ENCODE measurements at places on chromosomes 13 and 19. TPM values are rescaled to one million over a fixed set of nuclear protein-coding genes. Genes with fewer than 3 reads are reported as not detected.

The ACP5 gene
- not detected for total RNA-seq

The WDR87 gene
- not detected for total RNA-seq

The CARD8 gene
- total RNA-seq = 57.6 TPM

The TMEM238 gene
- 0.27 TPM for total RNA-seq

The OR7D2 gene
- total RNA-seq = 0.15 TPM

DNA sequence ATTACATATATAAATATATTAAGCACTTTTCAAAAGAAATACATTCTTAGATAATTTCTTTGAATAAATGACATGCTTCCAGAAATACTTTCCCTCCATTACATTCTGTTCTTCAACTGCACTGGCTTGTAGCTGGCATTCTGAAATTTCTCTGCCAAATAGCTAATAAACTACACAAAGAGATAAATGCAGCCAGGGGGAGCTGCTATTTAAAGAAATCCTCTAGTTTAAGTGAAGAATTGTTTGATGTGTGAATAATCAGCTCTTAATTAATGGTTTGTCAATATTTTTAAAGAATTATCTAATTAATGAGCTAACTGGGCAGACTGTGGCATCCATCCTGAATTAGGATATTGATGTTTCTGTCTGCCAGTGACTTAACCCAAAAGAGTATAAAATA lies 30.7 kb downstream of the SLC7A1 start:
- DNase-seq = no peak

DNA sequence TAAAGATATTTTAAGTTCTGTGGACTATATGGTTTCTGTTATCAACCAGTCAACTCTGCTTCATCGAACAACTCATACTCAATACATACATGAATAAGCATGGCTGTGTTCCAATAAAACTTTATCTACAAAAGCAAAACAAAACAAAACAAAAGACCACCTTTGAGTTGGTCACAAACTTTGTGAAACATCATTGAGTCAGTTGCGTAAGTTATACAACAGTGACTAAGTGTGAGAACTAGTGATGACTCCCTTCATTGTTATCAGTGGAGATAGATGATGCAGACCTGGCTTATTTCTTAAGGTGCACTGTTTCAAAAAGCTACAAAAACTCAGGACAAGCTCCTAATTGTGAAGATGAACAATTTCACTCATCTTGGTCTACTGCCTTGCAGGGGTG lies 14.5 kb upstream of the KLK4 start:
- peak; percentile 31 for DNase-seq

GRCh38 chr13:42807866-42808265 lies 26.5 kb downstream of the FAM216B start:
- peak; percentile 43 for DNase-seq

DNA sequence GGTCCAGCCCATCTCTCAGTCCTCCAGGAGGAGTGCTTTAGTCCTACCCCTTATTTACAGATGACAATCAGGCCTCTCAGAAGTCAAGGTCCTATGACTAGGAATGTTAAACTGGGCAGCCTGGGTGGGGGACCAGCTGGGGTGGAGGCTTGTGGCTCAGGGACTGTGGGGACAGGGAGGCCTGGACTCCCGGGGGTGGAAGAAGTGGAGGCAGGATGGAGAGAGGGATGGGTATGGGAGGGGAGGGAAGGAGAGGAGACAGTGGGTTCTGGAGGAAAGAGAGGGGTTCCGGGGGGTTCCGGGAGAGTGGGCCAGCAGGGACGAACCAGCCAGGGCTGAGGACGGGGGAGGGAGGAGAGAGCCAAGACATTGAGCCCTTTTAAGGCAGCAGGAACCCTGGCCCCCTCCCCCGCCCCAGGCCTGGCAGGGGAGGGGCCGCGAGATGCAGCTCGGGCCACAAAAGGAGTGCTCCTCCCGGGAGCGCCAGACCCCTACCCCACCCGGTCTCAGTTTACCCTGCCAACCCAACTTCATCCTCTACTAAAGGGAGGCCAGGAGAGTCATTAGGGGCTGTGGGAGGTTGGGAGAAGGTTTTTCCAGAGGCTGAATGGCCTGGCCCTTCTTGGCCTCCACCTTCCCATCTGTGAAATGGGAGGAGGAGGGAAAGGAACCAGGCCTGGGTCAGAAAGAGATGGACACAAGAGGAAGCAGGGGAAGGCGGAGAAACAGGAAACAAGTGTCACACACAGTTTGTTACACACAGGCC lies 1.7 kb downstream of the DMPK start:
- DNase-seq = no peak

DNA sequence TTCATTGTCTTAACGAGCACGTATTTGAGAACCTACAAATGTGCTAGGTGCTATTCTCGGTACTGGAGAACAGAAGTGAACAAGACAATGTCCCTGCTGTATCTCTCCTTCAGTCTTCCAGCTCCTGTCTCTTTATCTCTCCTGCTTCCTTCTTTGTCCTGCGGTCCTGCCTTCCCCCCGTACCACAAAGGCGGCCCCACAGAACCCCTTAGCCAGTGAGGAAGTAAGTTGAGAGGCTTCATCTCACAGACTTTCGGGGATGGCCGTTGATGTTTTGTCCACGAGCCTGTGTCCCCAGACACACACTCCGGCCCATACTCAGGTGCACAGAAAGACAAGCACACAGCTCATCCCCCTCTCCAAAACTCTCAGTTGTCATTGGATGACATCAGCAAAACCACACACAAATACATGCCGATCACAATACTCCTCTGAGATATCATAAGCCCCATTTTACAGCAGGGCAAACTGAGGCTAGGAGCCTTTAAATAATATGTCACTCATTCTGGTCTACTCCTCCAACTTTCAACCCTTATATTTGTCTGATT lies 507 bp upstream of the SWSAP1 start:
- no peak for DNase-seq

DNA sequence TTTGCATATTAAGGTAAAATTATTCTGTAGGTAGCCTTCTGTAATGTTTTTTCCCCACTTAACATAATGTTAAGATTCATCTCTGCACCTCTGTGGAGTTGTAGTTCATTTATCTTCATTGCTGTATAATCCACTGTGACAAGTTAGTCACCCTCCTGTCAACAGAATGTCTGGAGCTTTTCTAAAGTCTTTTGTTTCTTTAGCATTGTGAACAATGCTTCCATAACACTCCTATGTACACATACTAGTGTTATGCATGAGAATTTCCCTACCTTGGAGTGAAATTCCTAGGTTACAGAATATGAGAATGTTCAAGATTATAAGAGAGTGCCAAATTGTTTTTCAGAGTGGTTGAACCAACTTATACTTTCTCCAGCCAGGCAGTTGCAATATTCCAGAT lies 113.5 kb downstream of the COG6 start:
- no peak for DNase-seq

DNA sequence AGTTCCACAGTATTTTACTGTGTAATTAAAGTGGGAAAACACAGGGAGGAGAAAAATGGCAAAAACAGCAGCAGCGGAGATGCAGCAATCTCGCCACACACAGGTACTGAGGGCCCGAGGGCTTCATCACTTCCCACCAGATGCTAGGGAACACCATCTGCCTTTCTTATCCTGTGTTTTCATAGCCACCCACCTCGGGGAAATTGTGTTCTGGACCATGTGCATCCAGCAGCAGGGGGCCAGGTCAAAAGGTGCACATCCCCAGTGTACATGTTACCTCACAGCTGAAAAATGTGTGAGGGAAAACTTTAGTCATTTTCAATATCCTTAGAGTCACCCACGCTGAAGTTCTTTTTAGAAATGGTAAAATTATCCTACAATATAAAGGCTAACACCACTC lies 30.2 kb downstream of the PDCD5 start:
- DNase-seq = no peak

- no peak for DNase-seq
These were observed 161.8 kb downstream of the DNAJC15 start for GRCh38 chr13:43185226-43185625.

DNA sequence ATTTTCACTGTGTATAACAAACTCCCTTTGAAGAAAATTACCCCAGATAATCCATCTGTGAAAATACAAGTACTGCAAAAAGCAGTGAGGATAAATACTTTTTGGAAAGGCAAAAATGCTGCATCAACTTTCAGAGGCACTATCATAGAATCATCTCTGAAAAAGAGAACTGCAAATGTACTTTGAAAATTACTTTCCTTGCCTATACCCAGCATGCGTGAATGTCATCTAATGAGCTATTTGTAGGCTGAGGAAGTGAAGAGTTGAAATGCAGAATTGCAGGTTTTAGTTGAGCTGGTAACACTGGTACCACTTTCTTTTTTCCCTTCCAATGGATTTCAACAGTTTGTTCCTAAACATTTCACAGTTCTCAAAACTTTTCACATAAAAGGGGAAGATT lies 196.7 kb downstream of the TBC1D4 start:
- DNase-seq = no peak

- no peak for DNase-seq
These were observed 44.8 kb downstream of the RBM26 start for GRCh38 chr13:79361299-79361698.

DNA sequence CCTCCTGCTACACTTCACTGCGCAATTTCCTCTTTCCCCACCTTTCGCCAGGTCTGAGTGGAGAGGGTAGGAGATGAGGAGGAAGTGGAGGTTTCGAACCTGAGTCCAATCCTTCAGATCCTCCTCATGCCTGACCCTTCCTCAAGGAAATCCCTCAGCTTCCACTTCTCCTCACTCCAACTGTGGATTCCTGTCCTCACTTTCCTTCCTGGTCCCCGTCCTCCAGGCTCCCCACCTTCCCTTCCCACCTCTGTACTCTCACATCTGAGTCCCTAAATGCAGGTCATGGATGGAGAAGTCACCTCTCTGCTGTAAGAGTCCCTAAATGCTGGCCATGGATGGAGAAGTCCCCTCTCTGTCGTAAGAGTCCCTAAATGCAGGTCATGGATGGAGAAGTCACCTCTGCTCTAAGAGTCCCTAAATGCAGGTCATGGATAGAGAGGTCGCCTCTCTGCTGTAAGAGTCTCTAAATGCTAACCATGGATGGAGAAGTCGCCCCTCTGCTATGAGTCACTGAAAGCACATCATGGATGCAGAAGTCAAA lies 3.1 kb downstream of the TMEM86B start:
- no peak for DNase-seq

Measured in cardiac muscle cell (in vitro differentiated cells and primary cell).